CMK (cell line): ENCODE measurements at places on chromosomes 2 and 18.

GRCh38 chr2:137964859-137965459 is 686 bp downstream of the HNMT start:
- no peak for DNase-seq

DNA sequence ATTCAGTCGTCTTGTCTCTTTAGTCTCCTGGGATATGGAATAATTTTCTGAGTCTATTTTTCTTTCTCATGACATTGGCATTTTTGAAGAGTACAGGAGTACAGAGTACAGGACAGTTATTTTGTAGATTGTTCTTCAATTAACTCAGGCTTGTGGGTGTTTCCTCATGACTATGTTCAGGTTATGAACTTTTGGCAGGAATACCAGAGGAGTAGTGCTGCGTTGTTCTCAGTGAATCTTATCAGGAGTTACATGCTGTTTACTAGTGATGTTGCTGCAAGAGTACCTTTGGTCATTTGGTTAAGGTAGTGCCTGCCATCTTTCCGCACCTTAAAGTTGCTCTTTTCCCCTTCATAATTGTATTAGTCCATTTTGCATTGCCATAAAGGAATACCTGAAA is 41.3 kb upstream of the AGFG1 start:
- DNase-seq = no peak

DNA sequence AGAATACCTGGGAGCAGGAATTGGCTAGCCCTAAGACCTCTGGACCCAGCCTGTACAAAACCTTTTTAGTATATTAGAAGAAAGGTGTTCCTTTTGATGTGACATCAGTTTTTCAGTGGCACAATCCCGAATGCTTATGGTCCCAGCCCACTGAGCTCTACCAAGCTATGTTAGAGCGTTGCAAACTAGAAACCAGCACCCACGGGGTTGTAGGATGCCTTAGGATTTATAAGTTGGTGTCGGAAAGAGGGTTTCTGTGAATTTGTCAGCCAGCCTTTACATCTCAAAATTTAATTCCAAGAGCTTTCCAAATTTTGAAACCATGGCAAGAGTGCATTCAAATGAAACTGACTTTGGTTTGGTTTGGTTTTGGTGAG is 499 bp upstream of the LMAN1 start:
- DNase-seq = no peak

DNA sequence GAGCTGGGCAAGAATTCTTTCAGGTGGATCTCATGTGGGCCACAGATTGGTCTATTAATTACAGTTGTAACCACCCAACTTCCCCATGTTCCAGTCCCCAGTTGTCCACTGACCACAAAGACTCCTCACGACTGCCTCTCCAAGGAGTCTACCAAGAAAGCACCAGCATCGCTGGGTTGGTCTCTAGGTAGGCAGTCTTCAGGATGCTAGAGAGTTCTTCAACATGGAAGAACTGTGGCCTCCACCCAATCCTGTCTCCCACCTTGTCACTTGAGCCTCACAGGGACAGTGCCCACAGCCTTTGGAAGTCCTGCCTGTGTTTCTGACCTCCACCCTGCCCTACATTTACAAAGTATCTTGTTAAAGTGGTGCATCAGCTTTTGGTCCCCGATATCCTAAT is 184.7 kb upstream of the FN1 start:
- DNase-seq = no peak
